ENCODE measurements at places on chromosomes 7 and 10.

- DNase-seq = no peak
Observed at GRCh38 chr7:108253275-108254044, 123.3 kb upstream of the LAMB4 start.

DNA sequence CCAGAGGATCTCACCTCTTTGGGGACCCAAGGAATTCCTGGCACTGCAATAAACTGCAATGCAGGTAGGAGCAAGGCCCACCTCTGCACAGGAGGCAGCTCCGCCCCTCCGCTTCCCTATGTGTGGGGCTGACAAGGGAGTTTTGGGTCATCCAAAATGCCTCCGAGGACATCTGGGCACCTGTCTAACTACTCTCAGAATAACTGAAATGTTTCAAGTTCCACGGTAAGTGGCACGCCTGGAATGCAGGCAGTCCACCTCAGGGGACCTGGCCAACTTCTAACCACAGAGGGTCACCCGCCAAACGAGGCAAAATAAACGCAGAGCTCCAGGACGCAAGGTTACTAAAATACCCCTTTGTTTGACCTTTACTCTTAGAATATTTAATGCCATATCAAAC is 102.5 kb downstream of the FGFR2 start:
- no peak for DNase-seq

GRCh38 chr7:55288070-55288824 is 76.9 kb upstream of the LANCL2 start:
- DNase-seq = no peak

DNA sequence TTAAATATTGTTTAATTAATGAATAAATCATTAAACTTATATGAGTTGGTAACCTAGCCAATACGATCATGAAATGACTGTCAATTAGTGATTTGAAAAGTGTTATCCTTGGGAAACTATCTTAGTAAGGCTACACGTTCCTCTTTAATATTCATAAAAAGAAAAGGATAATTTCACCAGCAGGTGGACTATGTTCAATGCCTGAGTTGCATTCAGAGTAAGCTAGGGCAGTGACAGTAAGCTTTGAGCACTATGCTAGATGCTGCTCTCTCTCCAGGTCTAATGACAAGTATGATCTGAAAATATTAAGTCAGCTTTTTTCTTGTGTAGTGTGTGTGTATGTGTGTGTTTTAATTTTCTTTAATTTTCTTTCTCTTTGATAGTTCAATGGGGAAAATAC is 486.3 kb upstream of the PCDH15 start:
- DNase-seq = no peak

GRCh38 chr7:24685708-24686107 is 71.6 kb downstream of the GSDME start:
- DNase-seq = no peak

GRCh38 chr7:84857336-84857735 is 329.5 kb downstream of the SEMA3D start:
- DNase-seq = no peak

DNA sequence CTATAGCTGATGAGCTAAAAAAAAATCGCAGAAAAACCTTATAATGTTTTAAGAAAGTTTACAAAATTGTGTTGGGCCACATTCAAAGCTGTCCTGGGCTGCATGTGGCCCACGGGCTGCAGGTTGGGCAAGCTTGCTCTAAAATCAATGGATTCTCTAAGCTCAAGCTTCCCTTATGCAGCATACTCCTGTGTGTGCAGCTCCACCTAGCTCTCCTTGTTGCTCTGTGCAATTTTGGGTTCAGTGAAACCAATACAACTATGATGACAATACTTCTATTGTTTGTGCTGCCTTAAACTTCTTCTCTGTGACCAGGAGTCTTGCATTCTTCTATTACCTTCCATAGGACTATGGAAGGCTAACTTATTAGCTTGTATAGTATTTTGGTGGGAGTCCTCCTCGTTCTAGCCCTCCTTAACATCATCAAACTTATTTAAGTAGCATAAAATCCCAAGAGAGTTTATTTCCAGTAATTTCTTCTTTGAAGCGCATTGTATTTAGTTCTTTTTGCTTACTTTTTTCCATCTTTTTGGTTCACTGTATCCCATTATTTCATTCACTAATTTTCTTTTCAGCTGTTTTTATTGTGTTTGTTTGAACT is 170.9 kb upstream of the SMIM30 start:
- no peak for DNase-seq

DNA sequence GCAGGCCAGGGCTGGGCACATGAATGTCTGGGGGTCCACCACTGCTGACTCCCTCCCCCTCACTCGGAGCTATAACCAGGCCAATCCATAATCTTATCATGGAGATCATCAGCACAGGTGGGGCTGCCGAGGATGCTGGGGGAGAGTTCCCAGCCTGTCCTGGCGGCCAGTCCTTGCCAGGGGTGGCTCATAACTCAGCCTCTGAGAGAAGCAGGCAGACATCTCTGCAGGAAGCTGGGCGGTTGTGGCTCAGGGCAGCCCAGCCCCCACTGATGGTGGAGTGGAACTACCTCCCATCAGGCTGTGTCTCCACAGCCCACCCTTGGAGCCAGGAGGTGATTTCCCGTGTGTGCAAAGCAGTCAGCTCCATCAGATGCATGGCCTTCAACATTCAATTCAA is 109.4 kb upstream of the ZNF92 start:
- DNase-seq = no peak
